AG10803 (cell line): ENCODE measurements at places on chromosomes 16 and 17.

DNA sequence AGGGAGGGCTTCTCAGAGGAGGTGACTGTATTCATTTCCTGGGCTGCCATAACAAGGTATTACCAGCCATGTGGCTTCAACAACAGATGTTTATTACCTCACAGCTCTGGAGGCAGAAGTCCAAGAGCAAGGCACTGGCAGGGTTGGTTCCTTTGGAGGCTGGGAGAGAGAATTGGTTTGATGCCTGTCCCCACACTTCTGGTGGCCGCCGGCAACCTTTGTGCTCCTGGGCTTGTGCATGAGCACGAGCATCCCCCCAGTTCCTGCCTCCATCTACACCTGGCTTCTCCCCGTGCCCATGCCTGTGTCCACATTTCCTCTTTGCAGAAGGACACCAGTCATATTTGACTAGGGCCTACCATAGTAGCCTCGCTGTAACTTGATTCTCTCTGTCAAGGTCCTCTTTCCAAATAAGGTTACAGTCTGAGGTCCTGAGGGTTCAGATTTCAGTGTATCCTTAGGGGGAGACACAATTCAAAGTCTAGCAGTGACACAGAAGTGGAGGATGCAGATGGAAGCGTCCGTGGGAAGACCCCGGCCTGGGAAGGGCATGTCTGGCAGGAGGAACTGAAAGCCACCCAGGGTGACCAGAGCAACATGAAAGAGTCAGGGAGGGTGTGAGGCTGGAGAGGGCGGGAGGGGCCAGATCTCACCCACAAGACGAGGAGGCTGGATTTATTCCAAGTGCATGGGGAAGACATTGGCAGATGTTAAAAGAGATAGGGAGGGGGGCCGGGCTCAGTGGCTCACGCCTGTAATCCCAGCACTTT lies 188.2 kb upstream of the HSBP1 start:
- DNase-seq = no peak

DNA sequence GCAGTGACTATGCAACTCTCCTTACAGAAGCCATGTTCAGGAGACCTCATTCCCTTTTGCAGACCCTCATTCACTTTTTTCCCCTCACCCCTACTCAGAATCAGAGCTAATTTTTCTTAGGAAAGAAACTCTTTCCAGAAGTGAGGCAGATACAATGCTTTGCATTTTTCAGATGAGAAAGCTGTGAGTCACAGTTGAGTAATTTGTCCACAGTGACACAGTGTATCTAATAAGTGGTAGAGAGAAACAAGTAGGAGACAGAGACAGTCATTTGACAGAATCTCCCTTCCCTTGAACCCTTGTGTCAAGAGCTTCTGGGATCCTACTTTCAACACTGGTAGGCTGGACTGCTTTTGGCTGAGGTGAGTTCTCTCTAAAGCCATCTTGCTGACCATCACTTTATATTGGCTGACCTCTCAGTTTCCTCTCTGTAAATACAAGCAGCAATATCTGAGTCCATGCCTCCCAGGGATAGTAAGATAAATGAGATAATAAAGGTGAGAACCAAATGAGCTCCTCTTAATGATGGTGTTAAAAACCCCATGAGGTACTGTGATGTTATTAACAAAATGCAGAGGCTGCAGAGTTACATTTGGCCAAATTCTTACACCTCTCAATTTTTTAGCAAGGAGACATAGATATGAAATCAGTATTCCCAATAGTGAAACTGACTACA lies 130.8 kb downstream of the CA10 start:
- DNase-seq = peak; percentile 63

DNA sequence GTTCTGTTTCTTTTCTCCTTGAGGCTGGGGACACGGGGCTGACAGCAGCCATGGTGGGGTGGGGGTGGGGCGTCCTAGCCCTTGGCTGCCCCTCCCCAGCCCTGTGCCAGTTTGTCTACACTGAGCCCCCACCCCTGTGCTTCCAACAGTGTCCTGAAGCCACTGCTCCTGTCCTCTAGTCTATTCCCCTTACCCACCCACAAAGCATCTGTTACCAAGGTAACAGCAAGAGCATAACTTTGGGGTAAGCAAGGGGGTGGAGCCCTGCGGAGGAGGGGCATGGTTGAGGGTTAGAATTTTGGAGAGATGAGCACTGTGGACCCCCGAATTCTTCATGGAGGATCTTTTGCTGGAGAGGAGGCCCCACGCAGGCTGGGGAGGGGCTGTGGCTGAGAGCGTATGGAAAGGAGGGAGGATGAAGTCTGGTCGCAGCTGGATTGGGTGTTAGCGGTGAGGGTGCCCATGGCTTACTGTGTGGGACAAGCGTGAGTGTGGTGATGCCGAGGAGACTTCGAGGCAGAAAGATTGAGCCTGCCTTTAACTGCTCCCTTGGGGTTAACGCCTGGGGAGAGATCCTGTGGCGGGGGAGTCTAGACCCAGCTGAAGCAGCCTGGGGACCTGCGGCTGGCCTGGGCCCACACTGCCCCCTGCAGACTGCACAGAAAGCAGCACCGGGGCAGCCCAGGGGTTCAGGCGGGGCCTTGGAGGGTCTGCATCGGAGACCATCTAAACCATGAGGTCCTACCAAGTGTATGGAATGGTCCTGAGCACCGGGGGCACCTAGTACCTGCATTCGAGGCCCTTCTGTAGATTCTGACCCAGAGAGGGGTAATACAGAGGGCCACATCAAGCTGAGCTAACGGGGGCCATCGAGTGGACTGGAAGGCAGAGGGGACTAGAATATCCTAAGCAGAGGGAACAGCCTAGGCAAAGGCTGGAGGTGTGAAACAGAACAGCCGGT lies 6.1 kb upstream of the STAC2 start:
- DNase-seq = peak; percentile 48

GRCh38 chr16:56667581-56668571 lies at the start of gene MT1G:
Gene MT1G (minus strand): TSS chr16:56668065. CDS start chr16:56667993, 72 bp downstream.
- DNase-seq = no peak

DNA sequence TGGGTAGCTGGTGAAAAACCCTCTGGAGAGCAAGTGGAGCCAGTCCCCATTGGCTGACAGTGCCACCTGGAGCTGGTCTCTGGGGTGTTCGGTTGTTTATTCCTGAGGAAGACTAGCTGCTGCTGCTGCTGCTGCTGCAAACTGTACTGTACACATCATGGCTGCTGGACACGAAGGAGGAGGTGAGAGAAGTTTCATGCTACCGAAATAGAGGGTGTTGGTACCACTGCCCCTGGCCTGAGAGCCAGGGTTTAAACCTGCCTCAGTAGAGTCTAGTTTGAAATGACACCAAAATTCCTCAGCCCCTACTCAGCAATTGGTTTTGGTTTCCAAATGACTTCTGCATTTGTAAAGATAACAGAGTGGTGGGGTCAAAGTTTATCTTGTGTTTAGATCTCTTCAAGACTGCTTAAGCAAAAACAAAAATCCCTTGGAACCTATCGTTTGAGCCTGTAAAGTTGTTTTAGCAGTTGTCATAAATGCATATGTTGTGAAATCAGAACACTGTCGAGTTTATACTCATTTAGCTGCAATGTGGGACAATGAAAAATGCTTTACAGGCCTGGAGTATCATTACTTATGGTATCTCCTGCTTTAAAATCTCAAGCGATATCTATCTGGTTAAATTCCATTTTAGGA lies 40.8 kb downstream of the CYB5B start:
- DNase-seq = no peak

DNA sequence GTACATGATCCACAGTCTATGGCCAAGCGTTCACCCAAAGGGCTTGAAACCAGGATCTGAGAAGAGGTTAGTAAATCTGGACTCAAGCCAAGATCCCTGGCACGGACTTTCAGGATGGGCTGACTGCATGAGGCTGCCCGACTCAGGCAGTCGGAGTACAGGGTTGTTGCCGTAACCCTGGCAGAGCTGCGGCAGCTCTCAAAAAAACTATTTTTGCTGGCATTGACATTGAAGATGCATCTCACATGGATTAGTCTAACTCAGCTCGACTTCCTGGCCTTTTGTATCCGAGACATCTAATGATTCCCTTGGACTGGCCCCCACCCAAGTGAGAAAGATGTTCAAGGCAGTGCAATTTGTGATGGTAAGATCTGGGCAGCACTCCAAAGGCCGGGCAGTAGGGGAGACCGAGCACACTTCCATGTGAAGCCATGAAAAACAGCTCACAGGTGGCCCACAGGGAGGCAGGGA lies 6.2 kb downstream of the SLC47A1 start:
- no peak for DNase-seq

DNA sequence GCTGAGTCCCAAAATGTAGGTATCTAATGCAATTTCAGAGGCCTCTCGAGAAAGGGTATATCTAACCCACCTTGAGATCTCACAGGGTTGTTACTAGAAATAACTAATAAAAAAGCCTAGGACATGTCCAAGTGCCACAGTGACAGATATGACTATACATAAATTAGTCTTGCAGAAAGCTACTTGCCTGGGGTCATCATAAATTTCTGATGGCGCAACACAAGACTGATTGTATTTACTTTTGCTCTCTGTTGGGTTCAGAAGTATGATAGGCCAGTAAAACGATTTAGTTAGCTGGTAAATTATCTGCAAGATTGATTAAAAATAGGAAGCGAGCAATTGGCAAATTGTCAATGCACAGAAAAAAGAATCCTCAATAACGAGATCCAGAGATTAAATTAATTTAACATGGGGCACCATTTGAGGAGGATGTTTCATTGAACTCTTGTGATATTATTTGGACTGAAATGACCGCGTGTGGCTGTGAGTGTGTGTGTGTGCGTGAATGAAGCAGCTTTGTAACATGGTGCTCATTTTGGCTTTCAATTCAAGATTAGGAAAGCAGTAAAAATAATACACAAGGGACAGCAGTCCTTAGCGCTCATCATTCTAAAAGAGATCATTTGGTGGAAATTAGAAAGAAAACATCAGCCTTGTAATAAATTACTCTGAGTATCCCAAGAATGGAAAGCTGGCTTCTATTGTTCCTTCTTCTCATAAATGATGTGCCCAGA lies 157.4 kb upstream of the ZFHX3 start:
- no peak for DNase-seq

DNA sequence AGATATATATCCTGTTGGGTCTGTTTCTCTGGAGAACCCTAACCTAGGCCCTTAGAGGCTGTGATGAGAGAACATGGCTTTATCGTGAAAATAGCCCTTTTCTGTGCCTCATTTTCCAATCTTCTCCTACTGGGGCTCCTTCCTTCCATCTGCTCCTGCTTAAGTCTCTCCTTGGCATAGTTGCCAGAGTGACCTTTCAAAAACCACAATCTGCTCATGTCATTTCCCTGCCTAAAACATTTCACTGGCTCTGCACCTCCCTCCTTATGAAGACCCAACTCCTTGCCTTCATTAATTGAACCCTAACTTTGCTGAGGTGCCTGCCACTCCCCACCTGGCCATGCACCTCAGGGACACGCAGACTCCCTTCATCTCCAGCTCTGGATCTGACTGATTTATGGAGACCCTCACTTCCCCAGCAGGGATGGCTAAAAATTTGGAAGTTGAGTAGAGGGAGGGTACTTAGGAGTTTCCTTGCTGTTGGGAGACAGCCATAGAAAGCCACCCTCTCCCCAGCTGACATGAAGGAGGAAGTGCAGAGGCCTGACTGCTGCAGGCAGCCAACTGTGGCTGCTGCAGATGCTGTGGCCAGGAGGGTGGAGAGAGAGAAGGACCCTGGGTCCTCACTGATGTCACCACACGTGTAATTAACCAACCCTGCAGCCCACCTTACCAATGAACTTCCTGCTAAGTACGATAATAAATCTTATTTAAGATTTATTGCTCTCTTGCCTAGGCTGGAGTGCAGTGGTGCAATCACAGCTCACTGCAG lies 6.3 kb upstream of the GGA2 start:
- peak; percentile 30 for DNase-seq

DNA sequence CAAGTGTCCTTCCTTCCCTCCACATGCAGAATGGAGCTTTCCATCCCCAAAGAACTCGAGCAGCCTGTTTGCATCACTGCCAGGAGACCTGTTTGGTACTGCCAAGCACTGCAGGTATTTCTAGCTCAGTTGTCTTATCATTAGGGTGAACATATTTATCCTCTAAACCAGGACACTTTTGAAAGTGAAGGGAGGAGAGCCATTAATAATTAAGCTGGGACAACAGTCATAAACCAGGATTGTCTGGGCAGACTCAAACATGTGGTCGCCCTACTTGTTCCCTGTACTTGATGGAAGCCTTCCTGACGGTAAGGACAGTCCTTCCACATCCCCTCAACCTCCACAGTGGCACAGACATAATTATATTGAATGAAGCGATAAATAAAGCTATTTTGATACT lies 67.4 kb downstream of the PRKCA start:
- no peak for DNase-seq

DNA sequence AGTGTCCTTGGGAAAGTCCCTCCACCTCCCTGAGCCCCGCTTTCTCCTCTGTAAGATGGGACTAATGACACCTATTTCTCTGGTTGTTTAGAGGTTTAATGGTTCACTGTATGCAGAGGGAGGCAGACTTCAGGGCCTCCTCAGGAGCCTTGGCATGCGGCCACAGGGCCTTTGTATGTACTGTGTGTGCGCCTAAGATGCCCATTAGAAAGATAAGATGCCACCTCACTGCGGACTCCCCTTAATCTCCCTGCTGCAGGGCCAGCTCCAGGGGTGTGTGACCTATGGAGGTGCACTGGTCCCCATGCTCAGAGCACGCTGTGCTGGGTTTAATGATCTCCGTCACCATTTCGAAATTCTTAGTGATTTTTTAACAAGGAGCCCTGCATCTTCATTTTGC lies 59.3 kb downstream of the TMEM235 start:
- DNase-seq = no peak

DNA sequence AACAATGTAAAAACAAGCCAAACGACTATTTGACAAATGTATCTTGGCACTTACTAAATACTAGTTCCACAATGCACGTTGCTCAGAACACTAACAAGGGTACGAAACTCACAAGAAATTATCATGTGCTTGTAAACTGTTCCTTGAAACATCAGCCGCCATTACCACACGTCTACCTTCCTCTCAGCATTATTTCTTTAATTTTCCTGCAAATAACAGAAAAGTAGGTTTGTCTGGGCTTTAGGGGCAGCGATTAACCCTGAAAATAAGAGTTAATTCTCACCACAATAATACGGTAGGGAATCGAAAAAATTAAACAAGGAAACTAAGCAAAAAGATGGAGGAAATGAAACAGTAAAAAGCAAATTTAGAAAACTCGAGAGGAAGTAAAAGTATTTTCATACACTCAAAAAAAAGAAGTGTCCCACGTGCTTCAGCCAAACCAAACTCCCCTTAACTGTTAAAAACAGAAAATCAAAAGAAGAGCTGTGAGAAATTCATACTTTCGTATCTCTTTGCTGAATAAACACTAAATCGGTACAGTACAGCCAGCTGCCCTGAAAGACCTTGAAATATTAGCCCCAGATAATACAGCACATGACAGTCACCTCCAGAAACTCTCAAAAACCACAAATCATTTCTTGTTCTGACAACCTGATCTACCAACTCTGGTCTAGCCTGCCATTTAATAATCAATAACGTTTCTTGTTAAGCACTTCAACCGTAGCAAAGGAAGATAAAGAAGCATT lies 1.2 kb downstream of the ARHGAP17 start:
- DNase-seq = no peak

GRCh38 chr16:9578459-9578858 lies 487.0 kb downstream of the HAPSTR1 start:
- DNase-seq = no peak

GRCh38 chr17:27415120-27415795 lies 41.0 kb upstream of the KSR1 start:
- DNase-seq = no peak
